ENCODE measurements at places on chromosomes 1 and 21.

DNA sequence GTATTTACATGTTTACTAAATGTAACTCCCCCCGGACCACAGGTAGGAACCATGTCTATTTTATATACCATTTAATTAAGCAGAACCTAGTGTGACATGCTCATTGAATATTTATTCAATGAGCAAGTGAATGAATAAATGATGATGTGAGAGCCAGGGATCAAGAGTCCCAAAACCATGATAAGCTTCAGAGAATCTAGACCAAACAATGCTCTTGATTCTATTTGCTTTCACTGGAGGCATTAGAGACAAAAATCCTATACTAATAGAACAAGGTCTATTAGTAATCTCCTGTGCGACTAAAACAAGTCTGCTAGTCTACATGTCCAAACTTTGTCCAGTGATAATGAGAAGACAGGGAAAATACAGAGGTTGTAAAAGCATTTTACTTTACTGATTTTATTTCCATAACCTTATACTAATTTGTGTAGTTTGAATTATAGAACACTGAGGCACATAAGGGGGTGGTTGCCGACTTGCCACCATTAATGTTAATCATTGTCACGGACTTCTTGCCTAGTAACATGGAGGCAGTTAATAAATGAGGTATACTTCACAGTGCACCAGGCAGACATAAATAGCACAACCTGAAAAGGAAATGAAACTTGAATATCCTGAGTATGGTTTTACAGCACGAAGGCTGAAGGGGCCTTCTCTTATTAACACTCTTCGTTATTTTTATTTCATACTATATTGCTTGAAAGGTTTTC lies 69.8 kb downstream of the TBX15 start:
- DNase-seq, result no peak

GRCh38 chr1:153466908-153467307 lies 6.5 kb upstream of the S100A7 start:
- no peak for DNase-seq

GRCh38 chr1:66617362-66618184 lies 83.6 kb downstream of the SGIP1 start:
- DNase-seq, result no peak

DNA sequence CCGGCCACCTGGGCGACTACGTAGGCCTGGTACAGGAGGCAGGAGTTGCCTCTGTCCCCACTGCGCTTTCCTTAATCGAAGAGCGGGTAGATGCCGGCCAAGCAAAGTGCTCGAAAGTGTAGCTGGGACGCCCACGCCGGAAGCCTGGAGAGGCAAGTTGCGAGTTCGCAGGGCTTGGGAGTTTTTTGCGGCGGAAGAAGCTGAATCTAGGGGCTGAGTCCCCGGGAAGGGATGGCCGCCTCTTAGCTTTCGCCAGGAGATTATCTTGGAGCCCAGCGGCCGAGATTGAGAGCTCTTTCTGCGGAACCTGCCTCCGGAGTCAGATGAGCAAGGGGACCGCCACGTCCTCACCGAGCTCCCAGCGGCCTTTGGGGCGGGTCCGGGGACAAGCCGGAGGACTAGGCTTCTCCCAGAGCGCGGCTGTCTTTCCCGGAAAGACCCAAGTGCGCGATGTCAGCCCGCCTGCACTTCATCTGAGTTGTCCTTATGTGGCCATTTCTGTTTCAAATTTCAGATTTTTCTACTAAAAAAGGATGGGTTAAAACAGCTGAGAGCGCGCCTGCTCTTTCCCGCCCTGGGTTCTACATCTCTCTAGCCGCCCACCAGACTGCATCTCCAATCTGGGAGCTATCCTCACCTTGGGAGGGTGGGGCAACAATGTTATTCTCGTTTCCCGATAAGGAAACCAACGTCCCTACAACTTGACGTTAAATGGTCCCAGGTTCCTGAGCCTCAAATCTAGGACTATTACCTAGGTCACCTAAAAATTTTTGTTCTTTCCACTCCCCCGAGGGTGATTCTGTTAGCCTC lies 12.4 kb upstream of the TBX15 start:
- DNase-seq, result no peak

DNA sequence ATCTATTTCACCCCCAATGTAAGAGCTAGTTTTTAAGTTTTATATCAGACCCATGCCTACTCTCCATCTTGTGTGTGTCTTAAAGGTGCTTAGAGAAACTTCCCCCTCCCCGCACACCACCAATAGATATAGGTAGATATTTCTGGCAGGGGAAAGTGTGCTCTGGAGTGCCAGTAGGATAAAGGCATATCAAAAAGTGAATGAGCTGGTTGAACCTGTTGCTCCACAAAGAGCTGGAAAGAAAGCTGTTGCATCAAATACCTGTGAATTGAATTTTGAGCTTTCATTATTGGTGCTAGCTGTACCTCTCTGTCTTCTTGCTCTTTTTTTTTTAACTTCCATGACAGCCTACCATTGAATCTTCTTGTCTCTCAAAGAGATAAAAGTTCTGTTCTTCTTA lies 32.8 kb downstream of the ARID1A start:
- DNase-seq, result no peak

GRCh38 chr1:2322065-2322571 lies 69.2 kb downstream of the MORN1 start:
- DNase-seq, result no peak

DNA sequence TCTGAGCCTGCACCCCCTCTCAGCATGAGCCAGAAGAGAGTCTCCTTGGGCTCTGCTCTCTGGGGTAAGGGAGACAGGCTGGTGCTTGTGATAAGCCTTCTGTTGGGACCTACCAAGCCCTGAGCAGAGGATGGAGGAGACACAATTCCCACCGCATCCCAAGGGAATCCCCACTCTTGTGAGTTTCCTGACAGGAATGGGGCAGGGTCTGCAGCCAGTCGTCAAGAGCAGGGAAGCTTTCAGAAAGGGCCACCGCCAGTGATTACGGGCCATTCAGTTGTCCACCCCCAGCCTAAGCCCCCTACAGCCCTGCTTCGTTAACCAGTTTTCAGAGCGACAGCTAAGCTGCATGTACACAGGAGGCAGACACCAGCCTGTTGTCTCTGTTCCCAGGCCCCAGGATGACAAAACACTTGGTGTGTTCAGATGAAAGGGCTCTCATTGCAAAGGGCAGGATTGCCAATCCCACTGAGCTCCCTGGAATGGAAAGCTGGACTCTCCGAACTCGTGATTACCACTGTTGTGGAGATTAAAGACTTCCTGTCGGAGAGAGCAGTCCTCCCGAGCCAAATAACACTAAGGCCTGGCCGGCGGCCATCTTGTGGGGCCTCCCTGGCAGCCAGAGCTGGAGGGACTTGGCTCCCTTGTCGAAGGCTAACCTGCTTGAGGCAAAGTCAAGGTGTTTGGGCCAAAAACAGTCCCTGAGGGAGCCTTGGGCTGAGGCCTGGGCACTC lies 37.4 kb upstream of the SLC30A1 start:
- no peak for DNase-seq

DNA sequence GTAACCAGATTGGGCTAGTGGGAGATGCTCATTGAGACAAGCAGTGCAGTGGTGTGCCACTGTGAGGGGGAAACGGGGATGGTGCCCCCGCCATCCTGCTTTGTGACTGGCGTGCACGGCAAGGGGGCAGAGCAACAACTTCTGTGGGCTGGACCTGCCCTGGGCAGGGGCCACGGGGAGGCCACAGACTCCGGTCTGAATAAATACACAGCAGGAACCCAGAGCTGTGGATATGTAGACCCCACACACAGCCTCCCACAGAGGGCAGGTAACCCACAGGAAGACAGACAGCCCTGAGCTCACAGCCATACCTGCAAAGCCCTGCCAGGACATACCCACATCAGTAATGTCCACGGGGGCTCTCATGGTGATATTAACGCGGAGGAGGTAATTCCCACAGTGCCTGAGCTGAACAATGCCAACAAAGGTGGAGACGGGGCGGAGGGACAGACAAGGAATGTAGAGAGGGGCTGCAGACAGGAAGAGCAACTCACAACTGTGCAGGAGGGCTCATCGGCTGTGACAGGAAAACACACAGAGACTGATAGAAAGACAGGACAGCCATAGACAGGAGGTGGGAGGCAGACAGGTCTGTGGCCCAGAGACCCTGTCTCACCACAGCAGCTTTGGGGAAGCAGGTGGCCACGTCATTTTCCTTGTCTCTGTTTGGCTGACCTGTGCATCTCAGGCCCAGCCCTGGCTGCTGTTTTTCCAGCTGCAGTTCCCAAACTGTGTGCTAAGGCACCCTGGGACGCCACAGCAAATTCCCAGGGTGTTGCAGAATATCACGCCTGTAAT lies 4.9 kb upstream of the WNT3A start:
- no peak for DNase-seq

DNA sequence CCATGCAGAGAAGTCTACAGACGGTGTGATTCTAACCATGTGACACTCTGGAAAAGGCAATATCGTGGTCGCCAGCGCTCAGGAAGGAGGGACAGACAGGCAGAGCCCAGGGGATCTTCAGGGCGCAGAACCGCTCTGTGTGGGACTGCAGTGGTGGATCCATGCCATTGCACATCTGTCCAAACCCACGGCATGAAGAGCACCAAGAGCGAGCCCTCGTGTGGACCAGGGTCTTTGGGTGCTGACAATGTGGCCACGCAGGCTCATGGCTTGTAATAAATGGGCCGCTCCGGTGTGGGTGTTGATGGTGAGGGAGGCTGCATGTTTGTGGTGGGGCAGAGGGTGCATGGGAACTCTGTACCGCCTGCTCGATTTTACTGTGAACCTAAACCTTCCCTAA lies 25.3 kb upstream of the POFUT2 start:
- DNase-seq, result no peak

DNA sequence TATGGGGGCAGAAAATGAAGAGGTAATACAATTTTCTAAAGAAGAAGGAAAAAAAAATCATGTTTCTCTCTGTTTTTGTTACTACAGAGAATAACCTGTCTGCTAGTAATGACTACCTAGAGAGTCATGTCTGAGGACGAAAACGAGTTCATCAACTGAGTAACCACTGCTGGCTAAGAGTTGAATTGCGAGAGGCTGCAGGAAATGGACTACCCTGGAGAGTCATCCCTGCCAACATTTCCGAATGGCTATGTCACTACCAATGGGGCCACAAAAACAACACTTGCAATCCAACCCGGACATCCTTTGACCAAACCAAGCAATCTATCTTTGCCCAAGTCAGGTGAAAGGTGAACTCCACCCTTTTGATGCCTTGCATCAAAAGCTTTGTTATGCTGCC lies 120.6 kb downstream of the FCRL5 start:
- no peak for DNase-seq

DNA sequence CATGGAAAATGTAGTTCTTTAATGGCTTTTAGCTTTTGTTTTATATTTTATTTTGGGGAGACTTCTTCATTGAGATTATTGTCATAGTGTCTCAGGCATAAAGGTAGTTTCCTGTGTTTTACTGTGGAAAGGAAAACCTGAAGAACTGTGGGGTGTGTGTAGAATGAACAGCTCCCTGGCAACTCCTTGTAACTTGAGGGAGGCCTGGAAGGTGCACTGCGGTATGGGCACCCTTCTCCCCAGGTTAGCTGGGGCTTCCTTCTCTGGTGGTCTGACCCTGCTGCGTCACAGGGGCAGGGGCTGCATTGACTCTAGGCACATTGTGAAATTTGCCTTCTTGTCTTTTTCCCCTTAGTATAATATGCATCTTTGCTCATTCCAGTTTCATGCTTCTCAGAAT lies 1.7 kb downstream of the ATP1B1 start:
- DNase-seq, result no peak

GRCh38 chr1:66239834-66240233 lies 294.1 kb upstream of the SGIP1 start:
- DNase-seq, result no peak
